ENCODE measurements at places on chromosomes 4 and X. TPM values are rescaled to one million over a fixed set of nuclear protein-coding genes. Genes with fewer than 3 reads are reported as not detected.

DNA sequence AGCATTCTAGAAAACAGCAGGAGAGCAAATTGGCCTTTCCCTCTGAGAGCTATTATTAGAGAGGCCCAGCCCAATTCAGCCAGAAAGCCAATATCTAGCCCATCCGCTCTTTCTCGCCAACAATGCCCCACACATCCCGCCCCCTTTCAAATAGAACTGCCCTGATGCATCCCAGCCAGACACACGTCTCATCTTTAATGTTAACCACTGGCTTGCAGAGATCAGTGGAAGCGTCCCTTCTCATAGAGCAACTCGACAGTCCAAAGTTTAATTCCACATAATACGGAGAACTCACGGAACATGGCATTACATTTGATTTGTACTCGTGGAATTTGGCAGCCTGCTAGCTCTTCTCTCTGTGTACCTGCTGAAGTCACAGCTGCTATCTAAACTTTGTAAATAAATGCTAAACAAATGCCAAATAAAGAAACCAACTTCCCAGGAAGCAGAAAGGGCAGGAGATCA lies 304.4 kb downstream of the DHX15 start:
- no peak for DNase-seq
- no peak overlapping the region for H3K4me3 ChIP-seq
- H3K36me3 ChIP-seq: no peaks in the 10 kb centered on the region
- no peak overlapping the region for H3K27ac ChIP-seq
- no peaks in the 10 kb centered on the region for H3K27me3 ChIP-seq

DNA sequence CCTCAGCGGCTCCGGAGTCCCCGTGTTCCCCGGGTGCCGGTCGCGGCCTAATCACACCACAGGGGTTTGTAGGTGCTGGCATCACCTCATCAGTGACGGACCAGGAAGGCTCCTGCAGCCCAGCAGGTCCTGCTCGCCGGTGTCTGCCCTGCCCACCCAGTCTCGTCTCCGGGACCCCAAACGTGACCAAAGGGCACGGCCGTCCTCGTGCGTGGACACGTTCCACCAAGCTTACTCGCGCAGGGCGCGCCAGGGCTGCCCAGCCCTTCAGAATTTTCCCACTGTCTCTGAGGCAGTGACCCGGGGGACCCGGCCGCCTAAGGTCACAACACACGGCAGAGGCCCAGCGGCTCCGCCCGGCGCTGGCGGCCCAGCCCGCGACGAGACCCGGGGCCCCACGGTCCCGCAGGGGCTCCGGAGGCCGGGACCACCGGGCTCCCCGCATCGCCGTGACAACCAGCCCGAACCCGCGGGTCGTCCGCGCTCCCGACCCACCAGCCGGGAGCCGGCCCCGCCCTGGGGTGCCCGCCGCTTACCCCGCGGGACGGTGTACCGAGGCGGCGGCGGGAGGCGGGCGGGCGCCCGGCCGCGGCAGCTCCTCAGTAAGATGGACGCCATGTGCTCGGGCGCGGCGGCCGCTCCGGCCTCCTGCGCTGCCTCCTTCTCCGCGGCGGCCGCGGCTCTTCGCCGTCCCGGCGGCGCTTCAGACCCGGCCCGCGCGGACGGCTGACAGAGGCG lies 454 bp downstream of the LETM1 start:
- no peaks in the 10 kb centered on the region for H3K27me3 ChIP-seq
- peak overlapping the region; percentile 88 for H3K27ac ChIP-seq
- H3K4me3 ChIP-seq: peak overlapping the region; percentile 90

Gene CCDC110
- not detected for total RNA-seq

DNA sequence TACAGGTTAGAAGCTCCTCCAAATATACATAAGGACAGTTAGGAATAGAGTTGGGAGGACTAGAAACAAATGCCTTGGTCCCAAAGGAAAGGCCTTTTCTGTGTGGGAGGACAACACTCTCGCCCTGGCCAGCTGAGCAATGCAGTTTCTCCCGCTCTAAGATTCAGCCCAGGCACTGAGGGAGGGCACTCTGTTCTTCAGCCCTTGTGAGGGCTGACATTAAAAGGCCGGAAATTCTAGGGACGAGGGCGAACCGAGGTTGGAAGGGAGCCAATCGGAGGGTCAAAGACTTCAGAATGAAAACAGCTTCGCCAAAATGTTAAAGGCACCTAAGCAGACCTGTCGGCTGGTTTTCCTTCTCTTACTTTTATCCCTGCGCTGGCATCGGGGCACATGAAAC lies 2.9 kb upstream of the PTCHD1 start:
- no peaks in the 10 kb centered on the region for H3K36me3 ChIP-seq
- H3K4me3 ChIP-seq: no peak overlapping the region
- no peak for DNase-seq
- H3K27ac ChIP-seq: no peak overlapping the region
- peaks cover 73% of the 10 kb centered on the region for H3K27me3 ChIP-seq

Gene CT45A1
- not detected for total RNA-seq

- DNase-seq: no peak
- H3K4me1 ChIP-seq: no peaks in the 10 kb centered on the region
- H3K27me3 ChIP-seq: no peaks in the 10 kb centered on the region
- no peak overlapping the region for H3K27ac ChIP-seq
- H3K4me3 ChIP-seq: no peak overlapping the region
Measured at GRCh38 chr4:78770091-78770642, 6.0 kb upstream of the BMP2K start.

DNA sequence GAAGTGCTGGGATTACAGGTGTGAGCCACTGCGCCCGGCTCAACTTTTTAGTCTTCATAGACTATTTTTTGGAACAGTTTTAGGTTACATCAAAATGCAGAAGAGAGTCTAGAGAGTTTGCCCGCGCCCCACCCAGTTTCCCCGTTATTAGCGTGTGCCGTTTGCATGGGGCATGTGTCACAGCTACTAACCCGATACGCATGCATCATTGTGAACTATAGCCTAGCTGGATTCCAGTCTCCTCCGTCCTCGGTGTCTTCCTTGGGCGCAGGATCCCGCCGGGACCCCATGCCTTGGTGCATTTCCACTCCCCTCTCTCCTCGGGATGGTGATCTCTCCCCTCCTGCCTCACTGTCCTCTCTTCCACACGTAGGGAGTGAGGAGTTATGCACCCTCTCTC lies 85.5 kb upstream of the ADRA2C start:
- no peak overlapping the region for H3K4me3 ChIP-seq
- no peak for DNase-seq
- H3K27me3 ChIP-seq: no peaks in the 10 kb centered on the region
- no peak overlapping the region for H3K27ac ChIP-seq
- H3K36me3 ChIP-seq: no peaks in the 10 kb centered on the region

Measured in A673 (cell line).